Muscle of leg (tissue), 16 donors: ENCODE measurements at places on chromosomes 16 and 17. TPM values are rescaled to one million over a fixed set of nuclear protein-coding genes. Genes with fewer than 3 reads are reported as not detected.

DNA sequence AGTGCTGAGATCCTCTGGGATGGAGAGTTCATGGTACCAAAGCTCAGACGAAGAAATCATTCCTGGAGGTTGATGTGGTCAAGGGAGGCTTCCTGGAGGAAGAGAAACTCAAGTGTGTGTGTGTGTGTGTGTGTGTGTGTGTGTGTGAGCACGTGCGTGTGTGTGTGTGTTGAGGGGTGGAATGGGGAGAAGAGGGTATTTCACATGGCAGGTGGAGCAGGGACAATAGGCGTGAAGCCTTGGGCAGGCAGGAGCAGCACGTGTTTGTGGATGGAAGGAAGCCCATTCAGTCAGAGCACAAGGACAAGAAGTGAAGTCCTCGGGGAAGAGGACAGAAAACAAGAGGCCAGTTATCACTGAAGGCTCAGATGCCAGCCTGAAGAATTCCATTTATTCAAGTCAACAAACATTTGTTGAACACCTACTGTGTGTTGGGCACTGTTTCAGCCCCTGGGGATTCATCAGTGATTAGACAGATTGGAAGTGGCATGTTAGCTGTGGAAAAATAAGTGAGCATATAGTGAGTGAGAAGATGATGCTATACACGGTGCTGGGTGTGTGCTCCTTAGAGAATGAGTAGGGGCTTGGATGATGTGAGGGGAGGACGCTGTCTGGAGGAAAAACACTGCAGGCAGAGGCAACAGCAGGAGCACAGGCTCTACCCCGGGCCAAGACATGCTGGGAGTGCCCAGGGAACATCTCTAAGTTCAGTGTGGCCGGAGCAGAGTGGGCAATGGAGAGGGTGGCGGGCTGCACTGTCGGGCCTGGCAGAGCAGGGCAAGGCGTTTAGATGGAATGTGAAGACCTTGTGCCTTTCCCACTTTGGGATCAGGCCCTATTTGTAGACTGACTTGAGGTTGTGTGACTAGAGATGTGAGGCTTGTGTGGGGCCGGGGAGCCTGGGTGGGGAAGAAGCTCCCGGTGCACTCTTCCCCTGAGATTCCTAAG, 267.1 kb downstream of the CBLN1 start:
- no peak for DNase-seq

GRCh38 chr16:66315210-66315825, 51.2 kb upstream of the CDH5 start:
- peak; percentile 87 for DNase-seq

The BMERB1 gene
- 27.5 TPM for total RNA-seq

The DYNLRB2 gene
- 0.40 TPM for total RNA-seq

DNA sequence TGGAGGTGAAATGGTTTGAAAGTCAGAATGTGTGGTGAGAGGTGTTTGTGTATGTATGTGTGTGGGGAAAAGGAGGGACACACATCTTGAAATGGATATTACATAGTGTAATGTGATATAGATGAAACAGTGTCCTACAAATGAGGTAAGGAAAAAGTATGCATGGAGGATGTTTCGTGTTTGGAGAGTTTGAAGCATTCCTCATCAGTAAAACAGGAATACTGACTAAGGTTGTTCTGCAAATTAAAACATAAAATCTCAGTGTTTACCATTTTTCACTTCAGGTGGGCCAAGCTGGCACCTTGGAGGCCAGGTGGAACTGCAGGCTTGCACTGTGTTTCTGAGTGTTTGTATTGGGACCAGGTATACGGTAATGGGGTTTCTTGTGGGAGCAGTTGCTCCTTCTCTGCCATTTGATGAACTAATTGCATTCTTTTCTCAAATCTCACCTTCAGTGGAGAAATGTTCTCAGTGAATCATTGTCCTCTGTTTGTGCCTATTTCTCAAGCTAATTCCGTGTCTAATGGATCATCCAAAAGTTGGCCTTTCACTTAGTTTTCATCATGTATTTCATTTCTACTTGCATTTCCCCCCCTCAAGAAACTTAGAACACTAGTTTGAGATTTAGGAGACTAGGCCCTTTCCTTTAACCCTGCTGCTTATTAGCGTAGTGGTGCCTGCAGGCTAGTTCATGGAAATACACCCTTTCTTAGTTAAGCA, 8.2 kb upstream of the TBKBP1 start:
- no peak for DNase-seq

The SLX4 gene
- 3.2 TPM for total RNA-seq

DNA sequence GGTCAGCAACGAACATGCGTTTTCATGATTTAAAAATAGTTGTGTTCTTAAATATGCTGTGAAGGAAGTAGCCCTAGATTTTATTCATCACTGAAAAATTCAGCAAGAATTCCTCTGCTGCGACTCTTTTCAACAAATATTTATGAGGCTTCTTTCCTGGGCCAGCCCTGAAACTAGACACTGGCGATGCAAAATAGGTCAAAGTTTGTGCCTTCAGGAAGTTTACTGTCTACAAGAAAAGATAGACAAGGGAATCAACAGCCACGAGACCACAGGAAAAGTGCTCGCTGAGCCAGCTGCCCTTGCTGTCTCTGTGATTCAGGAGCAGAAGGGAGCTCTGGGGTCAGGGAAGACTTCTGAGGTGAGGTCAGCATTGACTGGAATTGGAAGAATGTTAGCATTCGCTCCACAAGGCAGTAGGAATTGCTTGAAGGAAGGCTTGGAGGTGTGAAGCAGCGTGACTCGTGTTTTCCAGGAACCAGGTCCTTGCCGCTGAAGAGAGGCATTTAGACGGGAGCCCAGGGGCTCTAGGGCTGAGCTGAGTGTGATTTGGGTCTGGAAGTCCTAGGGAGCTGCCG, 1.9 kb upstream of the RPL26 start:
- DNase-seq = no peak

- DNase-seq = no peak
Observed at GRCh38 chr16:14377326-14377725, 252.7 kb downstream of the PARN start.

The MEOX1 gene
- 13.8 TPM for total RNA-seq

The PGS1 gene
- total RNA-seq = 22.9 TPM

- DNase-seq = no peak
Observed at GRCh38 chr17:63032142-63032541, 66.1 kb downstream of the TANC2 start.

GRCh38 chr16:15643048-15643945, at the start of gene MARF1:
TSS of gene MARF1 (minus strand) at chr16:15643154. CDS start at chr16:15639233, 3,921 bp downstream.
- peak; percentile 99 for DNase-seq

DNA sequence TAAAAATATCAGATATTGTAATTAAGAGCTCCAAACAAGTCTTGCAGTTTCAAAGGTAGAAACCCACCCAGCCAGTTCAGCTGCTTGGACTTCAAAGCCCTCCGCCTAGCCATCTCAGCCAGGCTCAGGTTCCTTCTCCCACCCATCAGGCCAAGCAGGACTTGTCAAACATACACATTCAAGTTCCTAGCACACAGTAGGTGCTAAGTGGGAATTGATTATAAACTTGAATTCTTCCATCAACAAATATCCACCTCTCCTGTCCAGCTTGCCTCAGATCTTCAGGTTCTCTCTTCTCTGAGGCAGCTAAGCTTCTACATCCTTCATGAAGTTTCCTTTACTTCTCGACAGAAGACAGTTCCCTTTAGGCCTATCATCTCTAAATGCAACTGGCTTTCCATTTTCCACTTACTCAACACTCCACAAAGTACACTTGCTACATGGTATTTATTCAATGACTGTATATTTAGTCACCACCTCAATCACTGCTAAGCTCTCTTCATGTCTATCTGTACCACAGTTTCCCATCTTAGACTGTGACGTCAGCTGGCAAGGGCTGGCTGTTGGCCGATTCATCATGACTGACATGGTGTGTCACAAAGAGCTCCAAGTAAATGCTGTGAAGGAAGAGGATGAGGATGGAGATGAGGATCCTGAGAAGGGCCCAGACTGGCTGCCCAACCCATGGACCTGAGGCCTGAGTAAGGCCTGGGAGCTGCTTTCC, 13.3 kb upstream of the COG7 start:
- no peak for DNase-seq

GRCh38 chr17:56939869-56940484, 20.9 kb downstream of the COIL start:
- DNase-seq = peak; percentile 65

DNA sequence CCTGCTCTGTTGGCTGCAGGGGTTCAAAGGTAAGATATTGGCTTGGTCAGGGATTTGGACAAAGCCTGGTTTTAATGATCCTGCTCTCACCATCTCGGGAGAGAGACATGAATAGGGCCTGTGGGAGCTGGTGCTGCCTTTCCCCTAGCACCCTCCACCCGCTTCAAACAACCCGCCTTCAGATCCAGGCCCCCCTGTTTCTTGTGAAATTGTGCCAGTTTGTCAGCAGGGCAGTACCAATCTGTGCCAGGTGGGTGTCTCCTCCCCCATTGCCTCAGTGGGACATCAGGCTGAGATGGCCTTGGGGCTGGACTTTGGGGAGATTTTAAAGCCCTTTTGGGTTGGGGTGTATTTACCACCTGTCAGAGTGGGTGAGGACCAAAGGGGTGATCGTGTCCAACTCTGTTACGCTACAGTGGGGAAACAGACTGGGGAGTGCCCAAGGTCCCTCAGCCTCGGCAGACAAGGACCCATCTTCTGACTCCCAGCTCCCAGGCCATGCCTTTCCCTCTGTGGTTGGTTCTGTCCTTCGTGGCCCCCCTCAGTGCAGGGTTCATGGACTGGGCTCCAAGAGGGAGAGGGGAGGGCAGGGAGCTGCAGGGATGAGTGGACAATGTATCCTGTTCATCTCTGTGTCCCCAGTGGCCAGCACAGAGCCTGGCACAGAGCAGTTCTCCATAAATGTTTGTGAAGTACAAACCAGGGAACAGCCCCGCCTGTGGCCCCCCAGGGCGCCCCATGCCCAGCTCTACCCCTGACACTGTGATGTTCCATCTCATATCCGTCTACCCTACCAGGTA, 3.3 kb downstream of the ARHGAP23 start:
- DNase-seq = no peak

The MATCAP1 gene
- 8.6 TPM for total RNA-seq

- no peak for DNase-seq
Observed at GRCh38 chr17:73284354-73284753, 22.7 kb upstream of the CPSF4L start.

DNA sequence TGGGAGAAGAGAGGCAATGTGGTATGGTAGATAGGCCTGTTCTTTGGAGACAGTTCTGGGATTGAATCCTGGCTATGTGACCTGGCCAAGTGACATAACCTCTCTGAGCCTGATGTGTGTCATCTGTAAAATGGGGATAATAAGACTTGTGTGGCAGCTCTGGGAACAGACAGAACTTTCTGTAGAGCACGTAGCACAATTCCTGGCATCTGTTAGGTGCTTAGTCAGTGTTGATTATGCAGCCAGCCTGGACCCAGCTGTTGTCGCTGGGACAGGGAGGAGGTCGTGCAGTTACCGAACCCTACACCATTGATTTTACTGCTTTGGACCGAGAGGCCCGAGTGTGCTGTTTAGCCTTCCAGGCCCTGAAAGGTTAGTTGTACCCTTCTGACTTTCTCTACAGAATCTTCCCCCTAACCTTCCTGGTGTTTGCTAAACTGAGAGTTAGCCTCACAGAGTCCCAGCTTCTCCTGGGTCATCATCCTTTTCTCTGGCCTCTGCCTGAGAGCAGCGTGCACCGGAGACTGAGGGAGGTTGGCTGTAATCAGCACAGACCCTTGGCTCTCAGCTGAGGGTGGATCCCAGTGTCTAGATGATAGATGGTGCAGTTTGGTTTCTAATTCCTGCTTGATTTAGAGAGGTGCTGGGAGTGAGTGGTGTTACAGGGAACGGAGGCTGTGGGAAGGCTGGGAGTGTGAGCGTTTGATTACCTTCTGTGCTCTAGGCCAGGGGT, 31.9 kb downstream of the MSI2 start:
- DNase-seq = peak; percentile 68
